ENCODE measurements at places on chromosomes 7 and 10. TPM values are rescaled to one million over a fixed set of nuclear protein-coding genes. Genes with fewer than 3 reads are reported as not detected.

- no peak for DNase-seq
Observed at GRCh38 chr7:4817178-4817901, 41.9 kb downstream of the AP5Z1 start.

DNA sequence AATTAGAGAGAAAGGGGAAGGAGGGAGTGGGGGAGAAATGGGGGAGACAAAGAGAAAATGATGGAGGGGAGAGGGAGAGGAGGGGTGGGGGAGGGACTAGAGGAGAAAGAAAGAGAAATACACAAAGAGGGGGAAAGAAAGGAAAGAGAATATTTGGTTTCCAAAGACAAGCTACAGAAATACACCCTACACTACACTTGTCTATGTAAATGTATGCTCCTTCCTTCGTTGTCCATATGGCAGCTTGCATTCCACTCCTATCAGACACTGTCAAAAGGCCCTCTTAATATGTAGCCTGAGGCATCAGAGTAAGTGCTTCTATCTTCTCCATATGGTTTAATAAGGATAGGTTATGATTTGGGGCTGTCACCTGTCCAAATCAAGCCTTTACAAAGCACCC is 92.8 kb upstream of the FEZF1 start:
- no peak for DNase-seq

The CCDC172 gene
- total RNA-seq = not detected

The LRRN3 gene
- 0.69 TPM for total RNA-seq

The PLPP4 gene
- 0.46 TPM for total RNA-seq

The TMEM213 gene
- total RNA-seq = not detected

GRCh38 chr7:36015733-36016132 is 137.3 kb upstream of the EEPD1 start:
- peak; percentile 60 for DNase-seq

- DNase-seq = no peak
Observed at GRCh38 chr7:28564033-28564432, 151.7 kb downstream of the CREB5 start.

Measured in LHCN-M2 (cell line).